ENCODE measurements at places on chromosomes 11 and 22. TPM values are rescaled to one million over a fixed set of nuclear protein-coding genes. Genes with fewer than 3 reads are reported as not detected.

CD44 gene
- total RNA-seq: 441 TPM

GGTLC2 gene
- not detected for total RNA-seq

GGT5 gene
- 2.2 TPM for total RNA-seq

RFPL1 gene
- total RNA-seq: not detected

IGSF22 gene
- under 0.01 TPM for total RNA-seq

SIK3 gene
- total RNA-seq: 14.2 TPM
